ENCODE measurements at places on chromosomes 1 and 21.

DNA sequence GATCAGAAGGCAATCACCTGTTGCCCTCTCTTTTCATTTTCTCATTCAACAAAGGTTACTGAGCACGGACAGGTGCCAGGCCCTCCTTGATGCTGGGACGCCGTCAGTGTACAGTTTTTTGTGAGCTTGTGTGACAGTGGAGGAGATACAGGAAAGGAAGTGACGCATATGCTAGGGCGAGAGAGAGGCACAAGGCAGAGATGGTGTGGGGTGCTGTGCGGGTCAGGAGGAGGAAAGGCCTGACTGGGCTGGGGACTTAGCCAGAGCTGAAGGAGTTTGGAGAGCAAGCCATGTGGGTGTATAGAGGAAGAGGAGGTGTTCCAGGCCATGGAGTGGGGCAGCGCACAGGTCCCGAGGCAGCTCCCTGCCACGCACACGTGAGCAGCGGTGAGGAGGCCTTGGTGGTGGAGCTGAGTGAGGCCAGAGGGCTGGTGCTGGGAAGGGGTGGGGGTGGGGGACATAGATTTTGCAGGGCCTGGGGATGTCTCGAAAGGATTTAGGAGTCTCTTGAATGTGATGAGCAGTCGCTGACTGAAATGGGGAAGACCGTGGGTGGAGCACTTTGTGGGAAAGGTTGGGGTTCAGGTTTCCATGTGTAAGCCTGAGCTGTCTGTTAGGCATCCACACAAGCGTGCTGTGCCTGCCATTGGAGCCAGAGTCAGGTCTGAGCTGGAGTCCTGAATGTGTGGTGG, 46.0 kb downstream of the TRAPPC10 start:
- no peak for DNase-seq

GRCh38 chr1:54564312-54565112, 16.5 kb downstream of the ACOT11 start:
- DNase-seq, result peak; percentile 55

DNA sequence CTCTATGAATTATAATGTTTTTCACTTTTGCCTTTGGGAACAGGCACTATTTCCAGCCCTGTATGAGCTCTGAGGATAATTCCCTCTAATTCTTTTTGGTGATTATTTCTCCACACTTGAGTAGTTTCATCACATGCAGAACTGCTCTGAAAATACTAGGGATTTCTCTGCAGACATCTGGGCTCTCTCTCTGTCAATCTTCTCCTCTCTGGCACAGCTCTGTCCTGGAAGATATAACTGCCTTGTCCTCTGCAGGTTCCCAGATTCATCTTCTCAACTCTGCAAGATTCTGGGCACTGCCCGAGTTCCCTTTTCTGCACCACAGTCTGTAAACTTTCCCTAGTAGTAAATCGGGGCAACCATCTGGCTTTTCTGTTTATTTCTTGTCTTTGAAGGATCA, 131.3 kb upstream of the FMN2 start:
- no peak for DNase-seq

DNA sequence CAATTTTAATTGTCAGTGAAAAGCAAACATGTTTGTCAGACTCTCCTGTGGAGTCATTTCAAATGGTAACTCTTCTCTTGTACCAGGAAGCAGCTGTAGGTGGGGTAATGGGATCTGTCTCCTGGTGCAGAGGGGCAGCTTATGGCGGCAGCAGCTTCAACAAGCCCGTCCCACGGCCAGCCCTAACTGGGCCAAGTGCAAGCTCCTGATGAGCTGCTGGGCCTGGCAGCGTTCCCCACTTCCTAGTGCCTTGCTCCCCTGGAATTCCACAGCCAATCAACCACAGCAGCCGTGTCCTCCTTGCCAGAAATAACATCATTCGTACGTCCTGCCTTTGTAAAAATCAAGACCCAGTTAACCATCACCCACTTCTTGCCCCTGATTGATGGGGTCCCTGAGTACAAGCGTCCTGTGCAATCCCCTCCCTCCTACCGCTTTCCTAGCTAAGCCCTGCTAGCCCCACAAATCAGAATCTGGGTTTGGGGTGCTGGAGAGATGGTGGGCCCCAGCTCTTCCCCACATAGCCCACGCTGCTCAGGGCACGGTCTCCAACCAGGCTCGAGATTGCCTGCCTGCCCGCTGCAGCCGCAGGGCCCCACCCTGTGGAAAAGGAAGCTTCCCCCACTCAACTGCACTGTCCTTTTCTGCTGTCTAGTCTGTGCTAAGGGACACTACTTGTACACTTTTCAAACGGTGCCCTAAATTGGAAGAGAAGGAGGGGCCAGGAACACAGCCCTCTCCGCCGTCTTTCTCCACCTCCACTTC, 61.2 kb downstream of the TOR1AIP2 start:
- no peak for DNase-seq

GRCh38 chr1:160351629-160352028, 8.4 kb downstream of the NCSTN start:
- no peak for DNase-seq

GRCh38 chr1:177848577-177848976, 121.3 kb downstream of the SEC16B start:
- DNase-seq, result no peak

DNA sequence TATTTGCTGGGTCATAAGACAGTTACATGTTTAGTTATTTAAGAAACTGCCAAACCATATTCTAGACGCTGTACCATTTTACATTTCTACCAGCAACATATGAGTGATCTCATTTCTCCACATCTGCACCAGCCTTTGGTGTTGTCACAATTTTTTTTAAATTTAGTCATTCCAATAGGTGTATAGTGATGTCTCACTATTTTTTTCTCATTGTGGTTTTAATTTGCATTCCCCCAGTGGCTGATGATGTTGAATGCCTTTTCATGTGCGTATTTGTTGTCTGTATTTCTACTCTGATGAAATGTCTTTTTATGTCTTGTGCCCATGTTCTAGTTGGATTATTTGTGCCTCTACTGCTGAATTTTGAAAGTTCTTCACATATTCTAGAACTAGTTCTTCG, 38.4 kb downstream of the NFASC start:
- no peak for DNase-seq

- DNase-seq, result no peak
These were observed 801 bp upstream of the DDAH1 start for GRCh38 chr1:85465786-85466134.

GRCh38 chr1:95951371-95952102, 717.5 kb downstream of the RWDD3 start:
- no peak for DNase-seq

- no peak for DNase-seq
These were observed 444.4 kb downstream of the LTN1 start for GRCh38 chr21:28548291-28548690.

DNA sequence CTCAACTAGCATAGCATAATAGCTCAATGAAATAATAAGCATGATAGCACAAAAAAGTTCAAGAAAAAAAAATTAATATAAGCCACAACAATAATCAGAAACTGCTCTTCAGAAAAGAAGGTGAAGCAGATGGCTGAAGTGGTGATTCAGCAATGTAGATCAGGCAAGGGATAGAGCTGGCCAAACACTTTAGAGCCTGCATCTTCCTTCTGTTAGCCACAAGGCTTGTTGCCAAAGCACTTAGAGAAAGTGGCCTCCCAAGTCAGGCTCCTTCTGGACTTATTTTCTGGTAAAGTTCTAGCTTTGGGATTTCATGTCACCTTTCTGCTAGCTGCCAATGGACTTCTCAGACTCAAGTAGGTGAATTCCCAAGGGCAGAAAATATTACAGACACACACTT, 60.3 kb upstream of the C1orf87 start:
- no peak for DNase-seq

GRCh38 chr1:184768467-184768866, 13.8 kb upstream of the EDEM3 start:
- DNase-seq, result no peak

- peak; percentile 59 for DNase-seq
These were observed 39.0 kb upstream of the CADM3 start for GRCh38 chr1:159132271-159132881.
